ENCODE measurements at places on chromosomes 7 and 10.

DNA sequence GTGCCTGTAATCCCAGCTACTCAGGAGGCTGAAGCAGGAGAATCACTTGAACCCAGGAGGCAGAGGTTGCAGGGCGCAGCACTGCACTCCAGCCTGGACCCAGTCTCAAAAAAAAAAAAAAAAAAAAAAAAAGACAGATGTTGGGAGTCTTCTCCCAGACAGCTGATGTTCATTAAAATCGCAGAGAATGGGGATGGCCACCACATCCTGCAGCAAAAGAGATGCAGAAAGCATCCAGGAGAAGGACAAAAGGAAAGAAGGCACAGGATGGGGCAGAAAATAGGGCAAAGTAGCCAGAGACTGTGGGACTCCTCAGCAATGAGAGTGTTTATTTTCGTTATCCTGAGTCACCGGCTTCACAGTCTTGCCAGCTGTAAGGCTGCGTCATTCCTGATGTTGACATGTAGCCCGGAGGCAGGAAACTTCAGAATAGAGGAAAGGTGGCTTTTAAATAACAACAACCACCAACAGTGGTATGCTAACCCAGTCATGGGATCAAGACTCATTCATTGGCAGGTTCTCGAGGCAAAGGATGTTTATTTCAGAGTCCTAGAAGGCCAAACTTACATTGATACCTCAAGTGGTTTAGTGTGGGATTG is 149.5 kb upstream of the SVIL start:
- no peak for DNase-seq

- no peak for DNase-seq
These were observed 1.8 kb downstream of the TNRC18 start for GRCh38 chr7:5421714-5422395.

GRCh38 chr10:62503872-62504271 is 129.7 kb downstream of the ZNF365 start:
- no peak for DNase-seq

- no peak for DNase-seq
These were observed 40.3 kb downstream of the VIPR2 start for GRCh38 chr7:159104188-159104920.

DNA sequence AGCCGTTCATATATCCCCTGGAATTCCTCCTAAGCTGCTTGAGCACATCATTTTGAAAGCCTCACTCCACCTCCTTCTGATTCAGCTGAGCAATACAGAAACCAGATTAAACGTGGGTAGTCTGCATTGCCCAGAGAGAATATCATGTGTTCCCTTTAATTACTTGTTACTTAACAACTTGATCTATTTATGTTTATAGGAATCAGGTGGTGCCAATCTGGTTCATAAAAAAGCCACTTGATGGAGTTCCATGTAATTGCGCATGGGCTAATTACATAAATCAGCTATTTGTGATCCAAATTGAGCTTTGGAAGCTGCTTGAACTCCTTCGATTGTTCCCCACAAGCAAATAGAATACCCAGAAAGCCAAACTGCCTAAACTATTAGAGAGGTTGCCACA is 114.7 kb upstream of the ADCY1 start:
- DNase-seq = no peak

- no peak for DNase-seq
These were observed 346.5 kb upstream of the GALNT17 start for GRCh38 chr7:70785427-70785826.

GRCh38 chr7:40341836-40342235 is 207.0 kb downstream of the SUGCT start:
- no peak for DNase-seq

GRCh38 chr10:17682236-17682946 is 38.4 kb downstream of the STAM start:
- DNase-seq = no peak

GRCh38 chr10:90598513-90598912 is 259.3 kb downstream of the HTR7 start:
- DNase-seq = no peak

- no peak for DNase-seq
These were observed 764.6 kb downstream of the PHTF2 start for GRCh38 chr7:78563191-78563590.

- no peak for DNase-seq
These were observed 75.9 kb downstream of the GLI3 start for GRCh38 chr7:42161110-42161509.

DNA sequence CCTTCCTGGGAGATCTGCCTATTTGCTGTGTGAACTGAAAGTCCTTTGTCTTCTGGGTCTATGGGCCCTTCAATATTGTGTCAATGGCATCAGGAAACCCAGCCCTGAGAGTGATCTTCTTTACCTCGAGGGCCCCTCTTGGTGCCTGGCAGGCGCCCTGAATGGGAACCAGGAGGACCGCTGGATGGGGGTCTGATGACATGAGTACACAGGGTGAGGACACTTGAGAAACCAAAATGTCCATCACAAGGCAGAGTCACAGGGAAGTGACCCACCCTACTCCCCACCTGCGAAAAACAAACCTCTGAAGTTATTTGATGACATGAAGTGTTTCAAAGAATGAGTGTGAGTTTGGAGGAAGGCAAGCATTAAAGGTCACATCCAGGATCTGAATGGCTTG is 17.3 kb downstream of the SFTPA1 start:
- no peak for DNase-seq

DNA sequence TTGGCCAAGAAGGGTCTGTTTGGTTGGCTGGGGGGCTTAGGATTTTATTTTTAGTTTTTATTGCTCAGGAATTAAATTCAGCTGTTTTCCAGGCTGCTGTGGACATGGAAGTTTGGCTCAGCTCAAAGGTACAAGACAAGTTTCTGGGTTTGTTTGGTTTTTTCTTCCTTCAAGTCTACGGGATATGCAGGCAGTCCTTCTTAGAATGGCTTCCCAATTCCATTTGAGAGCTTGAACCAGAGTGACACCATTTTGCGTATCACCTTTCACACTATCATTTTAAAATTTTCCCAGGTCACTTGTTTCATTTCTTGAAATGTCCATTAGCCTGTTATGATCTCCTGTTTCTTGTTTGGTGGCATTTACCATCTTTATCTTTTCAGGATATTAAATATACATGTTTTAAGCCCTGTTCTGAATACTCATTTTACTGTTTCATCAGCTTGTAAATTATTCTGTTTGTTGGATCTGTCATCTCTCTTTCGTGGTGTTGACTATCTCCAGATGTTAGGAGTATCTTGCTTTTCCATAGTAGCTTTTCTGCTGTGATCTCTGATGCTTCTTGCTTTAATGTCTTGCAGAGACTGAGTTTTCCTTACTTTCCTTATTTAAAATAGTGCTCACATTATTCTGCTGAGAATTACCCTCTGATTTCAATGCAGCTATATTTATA is 9.4 kb upstream of the TMEM168 start:
- no peak for DNase-seq

- no peak for DNase-seq
These were observed 177.8 kb downstream of the CSTF2T start for GRCh38 chr10:51521605-51522004.

GRCh38 chr7:101705331-101705730 is 76.2 kb upstream of the MYL10 start:
- DNase-seq = no peak

GRCh38 chr10:6027929-6028328 is 34.2 kb downstream of the IL2RA start:
- no peak for DNase-seq

DNA sequence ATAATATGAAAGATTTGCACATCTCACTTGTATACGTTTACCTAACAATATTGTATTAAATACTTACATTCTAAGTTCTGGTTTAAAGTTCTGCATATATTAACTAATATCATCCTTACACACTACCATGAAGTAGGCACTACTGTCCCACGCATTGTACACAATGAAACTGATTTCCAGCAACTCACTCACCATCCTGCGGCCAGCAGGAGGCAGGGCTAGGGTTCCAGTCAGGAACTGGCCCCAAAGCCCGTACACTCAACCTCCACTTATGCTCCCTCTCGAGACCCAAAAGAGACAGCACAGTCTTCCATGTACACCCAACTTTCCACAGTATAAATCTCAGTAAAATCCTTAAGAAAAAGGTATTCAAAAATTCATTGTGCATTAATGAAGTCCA is 41.4 kb downstream of the GRID1 start:
- no peak for DNase-seq

GRCh38 chr7:128887169-128888038 is 23.1 kb downstream of the KCP start:
- DNase-seq = no peak

- DNase-seq = no peak
These were observed 78.9 kb downstream of the ADAM12 start for GRCh38 chr10:126309228-126309883.

- DNase-seq = no peak
These were observed 716 bp downstream of the SMARCD3 start for GRCh38 chr7:151247611-151248345.

DNA sequence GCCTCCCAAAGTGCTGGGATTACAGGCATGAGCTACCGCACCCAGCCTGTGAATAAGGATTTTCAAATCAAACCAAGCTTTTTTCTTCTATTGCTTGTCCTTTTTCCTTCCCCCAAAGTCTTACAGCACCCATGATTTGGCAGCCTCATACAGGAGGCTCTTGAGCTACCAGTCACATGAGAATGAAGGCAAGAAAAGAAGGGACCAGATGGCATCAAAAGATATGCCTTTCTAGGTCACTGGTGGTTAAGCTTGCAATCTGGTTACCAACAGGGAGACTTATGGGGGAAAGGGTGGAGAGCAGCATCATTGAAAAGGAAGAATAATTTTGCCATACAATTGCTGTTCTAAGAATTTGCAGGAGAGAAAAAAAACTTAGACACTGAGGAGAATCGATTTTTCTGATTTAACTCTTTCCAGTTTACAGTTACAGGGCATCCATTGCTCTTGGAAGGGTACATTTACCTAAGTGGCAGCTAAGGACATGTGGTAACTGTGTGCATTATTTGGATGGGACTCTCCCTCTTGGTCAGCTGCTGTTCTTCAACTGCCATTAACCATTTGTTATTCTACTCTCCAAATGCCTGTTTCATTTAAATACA is 29.5 kb downstream of the SMNDC1 start:
- no peak for DNase-seq

DNA sequence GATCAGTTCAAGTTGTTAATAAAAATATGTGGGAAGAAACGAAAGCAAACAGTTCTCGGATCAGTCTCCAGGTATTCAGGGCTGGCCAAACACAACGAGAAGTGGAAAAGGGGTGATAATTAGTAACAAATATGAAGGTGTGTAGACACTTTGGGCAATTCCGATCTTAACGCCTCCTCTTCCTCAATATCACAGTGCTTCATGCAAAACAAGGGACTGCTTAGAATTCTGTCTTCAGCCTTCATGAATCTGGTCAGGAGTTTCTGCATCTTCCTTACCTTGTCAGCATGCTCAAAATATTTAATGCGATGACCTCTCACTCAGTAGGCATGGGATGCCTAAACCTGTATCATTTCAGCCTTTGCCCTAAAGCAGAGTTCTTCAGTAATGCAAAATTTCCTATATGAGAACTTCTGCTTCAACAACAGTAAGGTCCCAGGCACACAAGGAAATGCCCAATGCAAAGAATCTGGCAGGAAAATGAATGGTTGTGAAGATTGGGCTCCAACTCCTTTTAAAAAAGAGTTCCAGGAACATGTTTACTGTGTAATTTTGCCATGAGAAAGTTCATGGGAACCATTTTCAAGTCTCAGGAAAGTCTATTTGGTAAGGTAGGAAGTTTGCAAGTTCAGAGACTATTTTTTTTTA is 23.4 kb upstream of the VAX1 start:
- DNase-seq = no peak

DNA sequence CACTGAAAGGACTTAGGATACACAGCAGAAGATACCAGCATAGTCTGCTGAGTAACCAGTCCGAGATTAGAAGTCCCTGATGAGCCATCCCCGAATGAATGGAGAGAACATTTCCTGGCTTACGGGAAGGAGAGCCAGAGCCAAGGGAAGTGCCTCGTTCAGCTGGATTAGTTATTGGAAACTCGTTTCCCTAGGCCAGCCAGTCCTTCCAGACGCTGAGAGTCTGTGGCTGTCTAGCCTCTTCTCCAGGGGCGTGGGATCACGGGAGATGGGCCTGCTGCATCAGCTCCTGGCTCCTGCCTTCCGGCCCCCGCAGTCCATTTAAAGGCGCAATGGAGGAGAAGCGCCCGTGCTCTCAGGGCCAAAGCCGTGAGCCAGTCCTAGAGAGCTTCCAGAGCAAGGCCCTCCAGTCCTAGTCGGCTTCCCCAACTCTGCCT is 712.8 kb downstream of the PARD3 start:
- no peak for DNase-seq

DNA sequence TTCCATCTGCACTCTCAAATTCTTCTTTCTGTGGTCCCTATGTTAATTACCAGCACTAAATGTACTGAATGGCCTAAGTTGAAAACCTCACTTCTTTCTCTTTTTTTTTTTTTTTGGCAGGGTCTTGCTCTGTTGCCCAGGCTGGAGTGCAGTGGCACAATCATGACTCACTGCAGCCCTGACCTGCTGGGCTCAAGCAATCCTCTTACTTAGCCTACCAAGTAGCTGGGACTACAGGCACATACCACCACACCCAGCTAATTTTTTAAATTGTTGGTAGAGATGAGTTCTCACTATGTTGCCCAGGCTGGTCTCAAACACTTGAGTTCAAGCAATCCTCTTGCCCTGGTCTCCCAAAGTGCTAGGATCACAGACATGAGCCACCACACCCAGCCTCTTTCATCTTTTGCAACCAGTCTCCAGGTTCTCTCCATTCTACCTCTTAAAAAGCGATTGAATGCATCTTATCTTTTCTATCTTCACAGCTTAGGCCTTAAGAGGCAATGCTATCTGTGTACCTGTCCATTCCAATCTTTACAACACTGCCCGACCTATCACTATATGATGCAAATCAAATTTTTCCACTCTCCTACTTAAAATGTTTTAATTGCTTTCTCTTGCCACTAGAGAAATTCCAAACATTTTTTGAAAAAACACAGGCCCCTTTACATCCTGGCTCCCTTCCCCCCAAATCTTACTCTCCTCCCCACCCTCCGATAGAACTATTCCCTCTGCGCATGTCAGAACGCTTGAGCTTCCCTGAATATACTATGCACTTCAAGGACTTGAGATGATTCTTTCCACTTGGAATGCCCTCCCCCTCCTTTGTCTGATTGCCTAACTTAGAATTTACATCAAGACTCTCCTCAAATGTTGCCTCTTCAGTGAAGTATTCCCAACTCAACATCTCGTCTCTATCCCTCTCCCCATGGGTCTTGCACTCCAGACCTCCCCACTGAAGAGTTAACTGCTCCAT is 6.0 kb downstream of the ICA1 start:
- no peak for DNase-seq

- DNase-seq = no peak
These were observed 28.3 kb downstream of the EBF3 start for GRCh38 chr10:129935867-129936152.

- DNase-seq = no peak
These were observed 10.1 kb downstream of the GDF2 start for GRCh38 chr10:47332371-47332770.

DNA sequence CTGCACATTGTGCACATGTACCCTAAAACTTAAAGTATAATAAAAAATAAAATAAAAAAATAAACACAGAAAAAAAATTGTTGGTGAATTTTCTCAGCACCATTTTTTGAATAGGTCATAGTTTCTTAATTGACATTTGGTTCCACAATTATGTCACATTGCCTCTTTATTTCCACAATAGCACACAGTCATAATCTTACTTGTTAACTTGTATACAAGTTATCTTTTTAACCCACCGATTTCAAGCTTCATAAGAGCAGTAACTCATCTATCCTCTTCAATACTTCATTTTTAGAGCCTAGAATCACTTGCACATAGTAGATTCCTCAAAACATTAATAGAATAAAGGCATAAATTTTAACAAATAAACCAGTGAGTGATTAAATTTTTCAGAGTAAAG is 1425.1 kb upstream of the LRRTM3 start:
- no peak for DNase-seq

- DNase-seq = no peak
These were observed 2.3 kb upstream of the MDFIC start for GRCh38 chr7:114919587-114919986.

- DNase-seq = no peak
These were observed 43.0 kb downstream of the MTERF1 start for GRCh38 chr7:91837397-91838070.
